NB4 (cell line): ENCODE measurements at places on chromosomes 11 and 22.
A peak's percentile ranks its signal among the peaks of the same experiment; 100 is the strongest.

DNA sequence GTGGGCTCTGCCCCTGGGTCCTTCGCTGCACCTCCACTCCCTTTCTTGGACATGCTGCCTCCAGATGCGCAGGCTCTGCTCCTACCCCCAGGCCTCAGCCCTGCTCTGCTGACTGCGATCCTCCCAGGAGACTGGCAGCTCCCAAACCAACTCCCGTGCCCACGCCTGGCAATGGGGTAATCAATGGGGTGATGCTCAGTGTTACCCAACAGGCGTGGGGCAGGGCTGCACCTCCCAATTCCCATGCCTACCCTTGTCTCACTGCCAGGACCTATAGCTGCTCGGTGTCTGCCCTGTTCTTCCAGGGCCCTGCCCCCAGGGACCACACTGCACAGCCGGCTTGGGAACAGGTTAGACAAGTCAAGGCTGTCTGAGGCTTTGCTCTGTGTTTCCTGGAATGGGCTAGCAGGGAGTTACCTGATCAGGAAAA lies at the start of gene ALDH3B2:
Gene ALDH3B2, minus strand, starts transcription at position 182 of the 430 bp plus-strand sequence. CDS start 7,688 bp downstream, outside the sequence.
- DNase-seq: no peak

GRCh38 chr11:92083123-92083522 lies 141.5 kb upstream of the FAT3 start:
- DNase-seq: no peak

DNA sequence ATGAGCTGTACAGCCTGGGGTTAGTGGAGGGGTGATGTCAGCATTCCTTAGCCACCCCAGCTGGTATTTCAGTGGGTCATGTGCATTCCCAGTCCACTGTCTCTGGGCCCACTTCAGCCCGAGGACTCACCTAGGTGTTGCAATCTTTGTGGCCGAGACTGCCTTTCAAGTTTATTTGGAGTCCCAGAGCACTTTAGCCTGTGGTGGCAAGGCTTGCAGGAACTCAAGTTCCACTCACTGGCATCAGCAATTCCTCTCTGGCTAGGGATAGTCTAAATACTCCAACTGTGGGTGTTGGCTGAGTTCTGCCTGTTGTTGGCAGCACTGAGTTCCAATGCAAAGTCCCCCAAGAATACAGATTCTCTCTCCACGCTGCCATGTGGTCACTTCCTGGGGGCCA lies 191.6 kb upstream of the PGR start:
- DNase-seq: no peak

DNA sequence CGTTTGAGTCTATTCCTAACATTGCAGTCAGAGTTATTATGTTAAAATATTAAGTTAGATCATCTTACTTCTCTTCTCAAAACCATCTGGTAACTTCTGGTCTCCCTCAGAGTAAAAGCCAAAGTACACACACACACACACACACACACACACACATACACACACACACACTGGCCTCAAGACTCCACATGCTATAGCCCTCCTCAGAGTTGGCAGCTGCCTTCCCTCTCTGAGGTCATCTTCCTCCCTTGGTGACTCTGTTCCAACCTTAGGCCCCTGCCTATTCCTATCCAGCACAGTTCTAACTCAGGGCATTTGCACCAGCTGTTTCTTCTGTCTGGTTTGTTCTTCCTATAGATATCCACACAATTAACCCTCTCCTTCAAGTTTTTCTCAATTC lies 272.0 kb upstream of the SESN3 start:
- no peak for DNase-seq

DNA sequence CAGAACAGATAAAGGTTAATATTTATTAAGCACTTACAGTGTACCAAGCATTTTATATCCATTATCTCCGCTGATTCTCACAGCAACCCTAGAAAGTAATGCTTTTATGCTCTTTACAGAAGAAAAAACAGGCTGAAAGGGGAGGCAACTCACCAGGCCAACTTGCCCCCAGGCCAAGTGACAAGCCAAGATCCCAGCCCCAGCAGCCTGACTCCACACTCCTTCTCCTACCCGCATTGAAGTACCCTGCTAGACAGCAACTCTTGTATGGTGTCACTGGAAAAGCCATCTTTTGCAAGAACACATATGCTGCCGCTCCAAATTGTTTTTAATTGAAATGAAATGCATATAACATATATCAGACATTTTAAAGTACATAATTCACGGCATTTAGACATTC lies 25.6 kb downstream of the SMCO4 start:
- no peak for DNase-seq

- DNase-seq: peak; percentile 2
Measured at GRCh38 chr11:101003468-101003867, 126.1 kb downstream of the PGR start.

DNA sequence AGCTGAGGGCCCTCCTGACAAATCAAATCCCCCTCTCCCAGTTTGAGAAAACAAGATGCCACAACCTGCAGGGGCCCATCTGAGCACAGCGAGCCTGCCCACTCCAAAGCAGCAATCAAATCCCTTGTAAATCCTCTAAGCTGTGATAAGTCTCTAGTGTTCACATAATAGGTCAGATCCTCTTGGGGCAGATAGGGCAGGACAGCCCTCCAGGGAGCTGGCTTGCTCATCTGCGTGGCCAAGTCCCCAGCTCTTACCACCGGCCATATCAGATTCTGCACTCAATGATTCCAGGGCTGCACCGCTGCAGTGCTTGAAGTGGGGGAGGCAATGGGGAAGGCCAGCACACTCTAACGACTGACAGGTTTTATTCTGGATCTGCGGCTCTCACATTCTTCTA lies 29.6 kb upstream of the FLI1 start:
- no peak for DNase-seq

GRCh38 chr11:78606667-78607066 lies 32.0 kb upstream of the NARS2 start:
- no peak for DNase-seq

DNA sequence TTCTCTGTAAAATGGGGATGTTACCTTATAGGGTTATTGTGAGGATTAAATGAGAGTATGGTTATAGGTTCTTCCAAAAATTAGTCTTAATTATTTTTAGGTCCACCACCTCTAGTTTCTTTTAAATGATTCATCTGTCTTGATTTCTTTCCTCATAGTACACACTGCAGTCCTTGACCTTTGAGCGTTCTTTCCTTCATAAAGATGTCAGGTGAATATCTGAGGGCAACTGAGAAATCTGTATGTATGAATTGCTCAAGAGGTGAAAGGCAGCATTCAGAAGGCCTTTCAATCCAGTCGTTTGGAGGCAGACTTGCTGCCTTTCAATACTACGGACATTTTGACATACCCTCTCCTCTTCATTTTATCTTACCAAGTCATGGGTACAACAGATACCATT lies 380.7 kb downstream of the INSC start:
- no peak for DNase-seq

GRCh38 chr22:20425566-20426258 lies 11.9 kb downstream of the SCARF2 start:
- DNase-seq: no peak

GRCh38 chr11:43234881-43235280 lies 76.9 kb upstream of the API5 start:
- DNase-seq: no peak

DNA sequence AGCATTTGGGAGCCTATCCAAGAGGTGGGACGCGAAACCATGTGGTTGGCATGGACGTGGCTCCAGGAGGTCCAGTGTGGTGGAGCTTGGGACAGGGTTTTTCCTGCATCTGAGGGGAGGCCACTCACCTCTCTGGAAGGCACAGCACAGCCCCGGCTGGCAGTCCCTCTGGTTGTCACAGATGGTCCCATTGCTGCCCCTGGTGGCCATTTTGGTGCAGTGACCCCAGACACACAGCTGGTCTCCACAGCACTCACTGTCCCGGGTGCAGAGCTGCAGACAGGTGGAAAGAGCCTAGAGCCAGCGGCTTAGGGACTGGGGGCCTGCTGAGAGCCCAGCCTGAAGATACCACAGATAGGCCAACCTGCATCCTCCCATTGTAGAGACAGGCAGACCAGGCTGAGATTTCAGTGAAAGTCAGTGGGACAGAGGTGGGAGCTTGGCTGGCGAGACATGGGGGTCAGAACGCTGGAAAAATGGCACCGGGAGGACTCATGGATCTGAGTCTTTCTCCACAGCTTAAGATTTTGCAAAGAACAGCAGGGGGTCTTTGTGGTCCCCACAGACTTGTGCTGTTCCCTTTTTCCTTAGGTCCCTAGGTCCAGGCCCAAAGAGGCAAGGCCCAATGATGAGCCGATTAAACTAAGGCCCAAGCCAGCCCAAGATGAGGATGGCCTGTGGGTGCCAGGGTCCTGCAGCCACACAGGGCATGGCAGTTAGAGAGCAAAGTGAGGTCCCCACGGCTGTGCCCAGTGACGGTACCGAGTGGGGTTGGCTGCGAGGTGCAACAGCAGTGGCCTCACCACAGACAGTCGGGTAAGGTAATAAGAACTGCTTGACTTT lies 41.4 kb downstream of the DKK3 start:
- peak; percentile 64 for DNase-seq

DNA sequence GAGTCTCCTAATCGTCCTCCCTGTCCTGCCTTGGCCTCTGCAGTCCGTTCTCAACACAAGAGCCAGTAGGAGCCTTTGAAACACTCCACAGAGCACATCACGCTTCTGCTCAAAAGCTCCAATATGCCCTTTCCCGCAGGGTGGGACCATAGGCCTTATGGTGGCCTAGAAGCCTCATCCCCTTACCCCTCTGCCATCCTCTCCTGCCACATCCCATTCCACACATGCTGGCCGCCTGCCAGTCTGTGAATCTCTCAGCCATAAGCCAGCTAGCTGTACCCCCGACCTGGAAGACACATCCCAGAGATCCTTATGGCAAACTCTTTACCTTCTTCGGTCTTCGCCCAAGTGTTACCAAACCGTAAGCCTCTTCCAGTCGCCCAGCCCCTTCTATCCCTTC lies 157.8 kb downstream of the ENTHD1 start:
- no peak for DNase-seq
